ENCODE measurements at places on chromosomes 12 and 14. TPM values are rescaled to one million over a fixed set of nuclear protein-coding genes. Genes with fewer than 3 reads are reported as not detected.

Gene MYO1H
- not detected for total RNA-seq

Gene TOGARAM1
- total RNA-seq = 7.4 TPM

Gene CLEC2A
- total RNA-seq = not detected

Gene CATSPERB
- total RNA-seq = 0.27 TPM

Gene DPPA3
- total RNA-seq = not detected

Gene KRT5
- total RNA-seq = not detected

Gene DNAI7
- total RNA-seq = 0.39 TPM

Gene FAM90A1
- total RNA-seq = not detected

Gene FOXN4
- total RNA-seq = 0.17 TPM

Gene PPP1R36
- not detected for total RNA-seq

Gene KIAA0586
- total RNA-seq = 4.7 TPM

Gene IKZF4
- total RNA-seq = 0.99 TPM

Gene OS9
- total RNA-seq = 245 TPM

Gene PLBD1
- total RNA-seq = 3.7 TPM

Gene NR1H4
- 81.7 TPM for total RNA-seq

Gene CIDEB
- 188 TPM for total RNA-seq

Gene CCDC38
- 0.86 TPM for total RNA-seq

Gene MLH3
- total RNA-seq = 12.7 TPM

Gene PLCZ1
- not detected for total RNA-seq

Gene CMTM5
- total RNA-seq = not detected

Gene MIPOL1
- 5.7 TPM for total RNA-seq

Gene PRB2
- total RNA-seq = not detected

Gene CSRP2
- total RNA-seq = 20.2 TPM

Gene KRT6B
- not detected for total RNA-seq

Gene DENR
- 15.2 TPM for total RNA-seq

Gene BRMS1L
- 3.9 TPM for total RNA-seq
